Non-pigmented ciliary epithelial cell (primary cell): ENCODE measurements at places on chromosomes 11 and 22.

- DNase-seq = no peak
Measured at GRCh38 chr11:113322158-113322557, 7.8 kb downstream of the TTC12 start.

DNA sequence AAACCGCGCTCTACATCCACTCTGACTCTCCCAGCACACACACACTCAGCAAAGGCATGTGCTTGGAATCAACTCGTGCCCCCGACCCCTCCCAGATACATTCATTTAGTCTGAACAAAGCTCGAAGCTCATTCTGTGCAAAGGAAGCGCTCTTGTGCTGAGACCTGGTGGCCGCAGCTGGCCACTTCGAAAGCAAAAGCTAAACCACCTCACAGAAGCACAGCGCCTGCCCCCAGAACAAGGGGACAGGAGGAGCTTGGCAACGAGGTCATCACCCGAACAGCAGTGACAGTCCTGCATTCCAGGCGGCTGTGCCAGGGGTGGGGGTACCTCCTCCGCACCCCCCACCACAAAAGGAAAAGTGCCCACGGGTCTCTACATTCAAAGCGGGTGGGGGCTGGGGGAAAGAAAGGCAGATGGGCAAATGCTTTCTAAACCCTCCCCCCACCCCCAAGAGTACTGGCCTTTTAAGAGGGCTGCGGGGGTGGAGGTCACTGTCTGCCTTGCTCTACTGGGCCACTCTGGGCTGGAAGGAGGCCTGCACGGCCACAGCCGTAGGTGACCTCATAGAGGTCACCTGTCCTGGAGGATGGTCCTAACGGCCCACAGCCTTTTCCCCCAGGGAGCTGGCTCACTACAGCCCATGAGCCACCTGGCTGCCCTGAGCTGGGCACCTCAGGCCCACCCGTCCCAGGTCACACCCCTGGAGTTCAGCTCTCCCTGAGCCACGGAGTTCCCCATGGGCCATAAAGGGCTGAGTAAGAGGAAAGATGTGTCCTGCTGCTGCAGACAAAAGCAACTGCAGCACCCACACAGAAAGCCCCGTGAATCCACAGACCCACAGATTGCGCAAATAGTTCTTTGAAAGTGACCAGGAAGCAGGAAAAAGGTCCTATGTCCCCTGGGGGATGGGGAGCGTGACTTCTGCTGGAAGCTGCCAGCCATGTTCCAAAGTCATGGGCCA lies 21.3 kb downstream of the CBX7 start:
- DNase-seq = no peak

GRCh38 chr11:47577460-47578041 lies 1.2 kb downstream of the KBTBD4 start:
- no peak for DNase-seq

DNA sequence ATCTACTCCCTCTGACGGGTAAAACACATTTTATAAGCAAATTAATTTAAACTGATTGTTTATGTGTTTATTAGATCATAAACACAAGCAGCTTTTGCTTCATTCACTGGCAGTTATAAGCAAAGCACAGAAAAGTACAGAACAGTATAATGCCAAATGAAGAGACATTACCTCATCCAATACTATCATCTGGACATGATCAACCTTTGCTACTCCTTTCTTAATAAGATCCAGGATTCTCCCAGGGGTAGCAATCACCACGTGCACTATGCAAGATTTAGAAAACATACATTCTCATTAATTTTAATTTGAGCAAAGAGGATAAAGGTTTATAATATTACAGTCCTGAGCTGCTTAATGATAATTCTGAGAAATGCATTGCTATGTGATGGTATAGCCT lies 27.9 kb downstream of the DDX6 start:
- DNase-seq = no peak

- no peak for DNase-seq
Measured at GRCh38 chr11:15216678-15217077, 102.0 kb downstream of the INSC start.

- DNase-seq = no peak
Measured at GRCh38 chr11:65305501-65306268, 9.0 kb upstream of the CDC42EP2 start.
